ENCODE measurements at places on chromosomes 11 and 22. TPM values are rescaled to one million over a fixed set of nuclear protein-coding genes. Genes with fewer than 3 reads are reported as not detected.
A peak's percentile ranks its signal among the peaks of the same experiment; 100 is the strongest.

DNA sequence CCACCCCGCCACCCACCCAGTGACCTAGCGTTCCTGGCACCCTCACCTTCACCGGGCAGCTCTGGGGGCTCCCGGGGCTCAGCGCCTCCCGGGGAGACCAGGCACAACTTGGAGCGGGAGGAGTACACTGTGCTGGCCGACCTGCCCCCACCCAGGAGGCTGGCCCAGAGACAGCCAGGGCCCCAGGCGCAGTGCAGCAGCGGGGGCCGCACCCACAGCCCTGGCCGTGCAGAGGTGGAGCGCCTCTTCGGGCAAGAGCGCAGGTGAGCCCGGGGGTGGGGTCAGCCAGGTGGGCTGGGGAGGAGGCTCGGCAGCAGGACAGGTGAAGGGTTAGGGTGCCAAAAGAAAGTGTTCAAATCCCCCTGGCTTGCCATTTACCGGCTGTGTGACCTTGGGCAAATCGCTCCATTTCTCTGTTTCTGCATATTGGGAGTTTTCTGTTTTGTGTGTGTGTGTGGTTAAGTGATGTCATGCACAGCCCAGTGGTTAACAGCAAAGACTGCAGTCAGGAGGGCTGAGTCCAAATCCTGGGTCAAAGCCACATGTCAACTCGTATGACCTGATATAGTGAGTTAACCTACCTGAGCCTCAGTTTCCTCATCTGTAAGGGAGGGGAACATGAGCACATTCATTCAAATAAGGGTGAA lies 29.5 kb downstream of the TRIOBP start:
- no peak for DNase-seq

DNA sequence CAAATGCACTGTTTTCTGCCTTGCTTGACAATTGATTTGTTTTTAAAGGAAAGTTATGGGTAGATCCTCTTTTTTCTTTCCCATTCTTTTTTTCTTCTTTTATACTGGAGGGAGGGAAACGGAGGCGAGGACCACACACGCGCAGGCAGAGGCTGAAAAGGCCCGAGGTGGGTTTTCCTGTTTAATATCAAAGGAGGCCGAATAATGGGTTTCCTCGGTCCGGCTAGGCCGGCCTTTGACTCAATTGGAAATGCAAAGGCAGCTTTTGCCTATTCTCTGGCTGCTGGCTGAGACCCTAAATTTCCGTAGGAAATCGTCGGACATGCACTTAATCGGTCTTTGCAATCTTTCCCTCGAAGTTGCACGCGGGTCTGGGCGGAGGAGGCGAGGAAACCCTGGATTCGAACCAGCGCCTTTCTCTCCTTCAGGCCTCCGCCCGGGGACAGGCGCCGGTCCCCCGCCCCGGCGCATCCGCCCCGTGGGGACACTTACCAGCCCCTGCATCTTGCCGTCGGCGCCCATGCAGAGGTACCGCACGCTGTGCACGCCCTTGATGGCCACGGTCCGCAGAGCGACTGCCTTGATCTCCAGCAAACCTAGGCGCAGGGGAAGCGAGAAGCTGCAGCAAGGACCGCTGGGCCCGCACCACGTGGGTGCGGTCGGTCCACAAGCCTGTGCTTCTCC lies 911 bp downstream of the FGF19 start:
- no peak for DNase-seq

- DNase-seq, result no peak
Observed at GRCh38 chr11:131977854-131978253, 607.4 kb downstream of the NTM start.

GRCh38 chr11:100963375-100963774 lies 166.2 kb downstream of the PGR start:
- no peak for DNase-seq

Gene MMP3
- not detected for total RNA-seq

- DNase-seq, result peak; percentile 65
Observed at GRCh38 chr11:110295531-110296225, 736 bp downstream of the RDX start.

- no peak for DNase-seq
Observed at GRCh38 chr11:94152678-94153065, 24.0 kb downstream of the PANX1 start.

DNA sequence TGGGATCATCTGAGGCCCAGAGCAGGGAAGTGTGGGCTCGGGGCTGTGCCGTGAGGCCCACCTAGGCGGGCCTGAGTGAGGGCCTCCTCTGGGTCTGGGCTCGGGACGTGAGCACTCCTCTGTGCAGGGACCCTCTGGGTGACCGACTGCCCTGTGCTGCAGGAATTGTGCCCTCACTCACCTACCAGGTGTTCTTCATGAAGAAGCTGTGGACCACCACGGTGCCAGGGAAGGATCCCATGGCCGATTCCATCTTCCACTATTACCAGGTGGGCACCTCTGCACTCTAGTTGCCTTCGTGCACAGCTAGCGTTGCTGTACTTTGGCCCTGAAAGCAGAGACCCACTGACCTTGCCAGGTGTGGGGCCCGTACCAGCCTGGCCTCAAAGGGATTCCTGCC lies 80.5 kb downstream of the MYO7A start:
- DNase-seq, result no peak

GRCh38 chr22:28241656-28242290 lies 322.7 kb upstream of the PITPNB start:
- no peak for DNase-seq

Gene TSSK2
- not detected for total RNA-seq

Gene MYOD1
- total RNA-seq, result not detected

GRCh38 chr22:37173709-37174108 lies 14.3 kb downstream of the C1QTNF6 start:
- DNase-seq, result peak; percentile 18

Gene OR52E8
- total RNA-seq, result not detected

- DNase-seq, result no peak
Observed at GRCh38 chr11:11384829-11385228, 31.8 kb upstream of the CSNK2A3 start.

DNA sequence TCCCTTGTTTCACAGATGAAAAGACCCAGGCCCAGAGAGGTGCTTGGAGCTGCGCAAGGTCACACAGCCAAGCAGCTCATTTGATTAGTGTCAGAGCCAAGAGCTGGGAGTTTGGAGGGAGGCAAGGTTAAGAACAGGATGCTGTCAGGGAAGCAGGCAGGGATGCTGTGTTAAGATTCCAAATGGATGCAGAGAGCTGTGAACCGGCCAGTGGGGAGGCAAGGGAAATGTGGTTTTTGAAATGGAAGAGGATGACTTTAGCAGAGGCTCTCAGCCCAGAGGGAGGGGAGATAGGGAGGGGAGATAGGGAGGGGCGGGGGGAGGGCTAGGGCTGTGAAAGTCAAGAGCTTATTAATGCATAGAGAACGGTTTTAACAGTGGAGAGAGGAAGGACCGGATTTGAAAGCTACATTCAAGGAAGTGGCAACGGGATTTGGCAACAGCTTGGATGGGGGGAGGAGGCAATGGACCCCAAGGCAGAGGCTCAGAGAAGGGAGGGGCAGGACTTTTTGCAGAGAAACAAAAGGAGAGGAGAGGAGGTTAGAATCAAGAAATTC lies 13.0 kb downstream of the RTN4RL2 start:
- DNase-seq, result no peak

- DNase-seq, result no peak
Observed at GRCh38 chr22:32788904-32789624, 12.4 kb upstream of the TIMP3 start.
